Myocyte (in vitro differentiated cells): ENCODE measurements at places on chromosomes 13 and 19.
A peak's percentile ranks its signal among the peaks of the same experiment; 100 is the strongest.

DNA sequence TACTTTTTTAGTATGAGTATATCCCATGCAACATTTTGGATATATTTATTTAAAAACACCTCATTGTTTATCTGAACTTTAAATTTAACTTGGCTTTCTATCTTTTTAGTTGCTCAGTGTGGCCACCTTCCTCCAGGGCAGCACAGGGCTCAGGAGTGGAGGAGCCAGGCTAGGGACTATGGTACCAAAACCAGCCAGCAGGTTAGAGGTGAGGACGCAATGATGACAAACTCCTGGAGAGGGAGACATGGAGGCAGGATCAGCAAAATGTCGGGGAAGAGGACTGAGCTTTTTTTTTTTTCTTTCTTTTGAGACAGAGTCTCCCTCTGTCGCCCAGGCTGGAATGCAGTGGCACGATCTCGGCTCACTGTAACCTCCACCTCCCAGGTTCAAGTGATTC, 29.6 kb upstream of the CALM3 start:
- DNase-seq: peak; percentile 9

GRCh38 chr19:19900139-19900728, 512 bp upstream of the ZNF93 start:
- DNase-seq: peak; percentile 84

GRCh38 chr13:36445891-36446351, 13.6 kb downstream of the CCNA1 start:
- no peak for DNase-seq

- no peak for DNase-seq
These were observed 1.1 kb upstream of the EPN1 start for GRCh38 chr19:55673889-55674288.

DNA sequence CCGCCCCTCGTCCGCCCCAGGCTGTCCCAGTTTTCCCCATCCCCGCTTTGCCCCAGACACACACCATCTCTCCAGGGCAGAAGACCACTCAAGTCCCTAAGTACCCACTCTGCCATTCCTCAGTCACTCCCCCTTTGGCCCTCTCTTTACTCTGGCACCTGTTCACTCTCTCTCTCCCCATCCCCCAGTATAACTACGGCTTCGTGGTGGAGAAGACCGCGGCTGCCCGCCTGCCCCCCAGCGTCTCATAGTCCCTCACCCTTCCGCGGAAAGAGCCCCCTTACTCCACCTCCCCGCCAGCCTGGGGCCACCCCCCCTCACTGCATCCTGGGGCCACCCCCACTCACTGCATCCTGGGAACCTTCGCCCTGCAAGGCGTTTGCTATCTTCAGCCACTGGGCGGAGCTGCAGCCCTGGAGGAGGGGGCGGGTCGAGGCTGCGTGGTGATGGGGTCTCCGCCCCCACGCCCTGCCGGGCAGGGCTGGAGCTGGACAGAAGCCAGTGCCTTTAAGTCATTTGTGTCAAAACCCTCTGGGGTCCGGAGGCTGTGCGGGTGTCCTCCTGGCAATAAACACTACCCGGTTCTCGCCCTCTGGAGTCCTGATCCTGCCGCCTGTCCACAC, 5.0 kb downstream of the MVB12A start:
- peak; percentile 8 for DNase-seq

DNA sequence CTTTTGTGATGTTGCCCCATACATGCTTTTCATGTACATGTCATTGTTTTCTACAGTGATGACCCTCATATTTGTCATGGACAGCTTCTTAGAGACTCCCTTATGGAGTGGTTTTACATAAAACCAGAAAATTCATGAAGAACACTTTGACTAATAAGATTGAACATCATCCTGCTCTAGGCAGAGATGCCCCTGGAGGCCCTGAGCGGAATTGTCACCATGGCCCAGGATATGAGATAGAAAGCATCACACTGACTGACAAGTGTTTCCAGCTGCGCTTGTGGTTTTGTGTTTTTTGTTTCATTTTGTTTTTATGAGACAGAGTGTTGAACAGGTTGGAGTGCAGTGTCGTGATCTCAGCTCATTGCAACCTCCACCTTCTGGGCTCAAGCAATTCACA, 22.2 kb downstream of the ZNF701 start:
- DNase-seq: no peak

DNA sequence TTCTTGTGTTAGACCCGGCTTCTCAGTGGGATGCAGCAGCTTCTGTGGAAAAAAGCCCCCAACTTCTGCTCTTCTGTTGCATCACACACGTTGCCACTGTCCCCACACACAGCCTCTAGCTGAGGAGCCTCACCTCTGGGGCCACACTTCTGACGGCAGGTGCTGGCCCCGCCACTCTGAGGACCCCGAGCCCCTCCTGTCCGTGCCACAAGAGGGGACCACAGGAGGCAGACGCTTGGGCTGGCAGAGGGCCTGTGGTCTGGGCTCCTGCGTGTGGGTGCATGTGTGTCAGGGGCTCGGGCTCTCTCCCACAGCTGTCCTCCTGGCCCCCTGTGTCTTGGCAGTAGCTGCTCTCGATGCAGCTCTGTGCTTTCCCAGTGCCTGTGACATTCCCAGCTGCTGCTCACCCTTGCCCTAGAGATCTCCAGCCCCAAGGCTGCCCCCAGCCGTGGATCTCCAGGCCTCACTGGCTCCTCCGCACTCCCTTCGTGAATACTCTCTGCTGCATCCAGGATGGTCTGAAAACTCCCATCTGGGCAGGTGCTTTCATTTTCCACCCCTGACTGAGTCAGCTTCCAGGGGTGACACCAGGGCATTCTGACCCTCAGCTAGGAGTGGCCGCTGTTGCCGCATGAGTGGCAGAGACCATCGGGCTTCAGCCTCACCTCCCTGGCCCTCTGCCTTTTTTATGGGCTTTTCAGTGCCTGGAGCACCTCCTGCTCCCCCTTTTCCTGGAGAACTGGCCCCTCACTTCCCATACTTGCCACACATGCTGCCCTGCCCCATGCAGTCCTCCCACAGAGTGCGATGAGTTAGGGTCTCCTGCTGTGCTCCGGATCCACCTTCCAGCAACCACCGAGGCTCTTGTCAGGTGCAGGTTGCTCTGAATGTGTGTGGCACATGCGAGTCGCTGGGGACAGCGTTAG, 13.7 kb downstream of the MAU2 start:
- DNase-seq: peak; percentile 89

DNA sequence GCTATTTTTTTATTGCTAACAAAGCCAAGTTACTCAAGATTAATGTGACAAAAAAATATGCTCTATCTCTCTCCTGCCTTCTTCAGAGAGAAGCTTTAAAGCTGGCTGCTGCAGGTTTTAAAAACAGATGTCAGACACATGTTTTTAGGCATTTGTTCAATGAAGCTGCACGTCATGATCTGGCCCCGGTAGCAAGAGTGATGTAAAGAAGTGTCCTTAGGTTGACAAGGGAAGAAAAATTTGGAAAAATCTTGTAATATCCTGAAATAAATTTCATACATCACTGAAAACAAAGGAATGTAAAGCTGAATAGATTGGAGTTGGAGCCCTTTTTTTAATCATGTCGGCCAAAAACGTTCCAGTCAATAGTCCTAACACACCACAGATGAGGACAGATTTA, 531.4 kb upstream of the NBEA start:
- DNase-seq: no peak

DNA sequence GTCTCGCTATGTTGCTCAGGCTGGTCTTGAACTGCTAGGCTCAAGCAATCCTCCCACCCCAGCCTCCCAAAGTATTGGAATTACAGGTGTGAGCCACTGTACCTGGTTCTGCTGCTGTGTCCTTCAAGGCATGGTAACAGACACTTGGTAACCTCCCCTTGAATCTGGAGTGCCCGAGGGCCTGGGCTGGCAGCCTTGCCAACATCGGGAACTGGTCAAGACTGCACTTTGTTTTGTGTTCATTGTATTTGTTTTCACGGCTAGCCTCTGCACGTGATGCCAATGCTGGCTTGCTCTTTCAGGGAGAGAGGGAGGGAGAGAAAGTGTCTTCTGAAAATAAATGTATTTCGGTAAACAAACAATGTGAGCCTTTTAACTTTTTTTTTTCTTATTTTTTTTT, 12.0 kb downstream of the CERS4 start:
- no peak for DNase-seq

DNA sequence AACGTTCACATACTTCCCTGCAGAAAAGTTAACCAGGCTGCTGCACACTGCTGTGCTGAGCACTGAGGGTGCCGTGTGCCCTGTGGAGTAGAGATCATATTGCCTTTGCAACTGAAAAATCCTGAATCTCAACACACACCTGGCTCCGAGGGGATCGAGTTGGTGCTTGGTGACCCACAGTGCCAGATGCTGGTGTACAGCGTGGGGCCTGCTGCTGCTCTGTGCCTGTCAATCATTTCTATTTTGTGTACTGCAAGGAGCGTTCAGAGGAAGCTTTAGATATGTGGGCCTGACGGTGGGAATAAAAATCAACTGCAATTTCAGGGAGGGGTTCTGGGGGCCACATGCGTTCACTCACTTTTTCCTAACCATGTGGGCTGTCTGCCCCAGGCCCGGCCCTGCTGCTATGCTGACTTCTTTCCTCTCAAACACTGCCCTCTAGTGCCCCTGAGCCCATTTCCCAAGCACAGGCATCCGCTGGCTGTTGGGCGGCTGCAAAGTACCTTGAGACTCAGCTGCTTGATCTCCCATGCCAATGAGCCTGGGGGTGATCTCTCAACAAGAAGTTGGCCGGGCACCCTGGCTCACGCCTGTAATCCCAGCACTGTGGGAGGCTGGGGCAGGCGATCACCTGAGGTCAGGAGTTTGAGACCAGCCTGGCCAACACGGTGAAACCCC, 9.7 kb upstream of the LENG8 start:
- peak; percentile 38 for DNase-seq

DNA sequence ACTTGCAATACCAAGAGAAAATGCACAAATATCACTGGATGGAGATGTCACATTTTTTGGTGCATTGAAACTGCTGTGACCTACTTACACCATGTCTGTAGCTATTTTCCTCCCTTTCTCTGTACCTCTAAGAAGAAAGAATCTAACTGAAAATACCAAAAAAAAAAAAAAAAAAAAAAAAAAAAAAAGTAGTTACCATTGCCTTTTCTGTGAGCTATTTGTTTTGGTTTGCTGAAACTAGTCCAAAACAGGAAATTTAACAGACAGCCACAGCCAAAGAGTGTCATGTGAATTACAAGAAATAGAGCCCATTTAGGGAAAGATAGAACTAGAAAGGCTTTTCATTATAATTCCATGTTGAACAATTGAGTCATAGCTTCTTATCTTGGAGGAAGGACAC, 37.3 kb downstream of the TNFSF13B start:
- DNase-seq: no peak

DNA sequence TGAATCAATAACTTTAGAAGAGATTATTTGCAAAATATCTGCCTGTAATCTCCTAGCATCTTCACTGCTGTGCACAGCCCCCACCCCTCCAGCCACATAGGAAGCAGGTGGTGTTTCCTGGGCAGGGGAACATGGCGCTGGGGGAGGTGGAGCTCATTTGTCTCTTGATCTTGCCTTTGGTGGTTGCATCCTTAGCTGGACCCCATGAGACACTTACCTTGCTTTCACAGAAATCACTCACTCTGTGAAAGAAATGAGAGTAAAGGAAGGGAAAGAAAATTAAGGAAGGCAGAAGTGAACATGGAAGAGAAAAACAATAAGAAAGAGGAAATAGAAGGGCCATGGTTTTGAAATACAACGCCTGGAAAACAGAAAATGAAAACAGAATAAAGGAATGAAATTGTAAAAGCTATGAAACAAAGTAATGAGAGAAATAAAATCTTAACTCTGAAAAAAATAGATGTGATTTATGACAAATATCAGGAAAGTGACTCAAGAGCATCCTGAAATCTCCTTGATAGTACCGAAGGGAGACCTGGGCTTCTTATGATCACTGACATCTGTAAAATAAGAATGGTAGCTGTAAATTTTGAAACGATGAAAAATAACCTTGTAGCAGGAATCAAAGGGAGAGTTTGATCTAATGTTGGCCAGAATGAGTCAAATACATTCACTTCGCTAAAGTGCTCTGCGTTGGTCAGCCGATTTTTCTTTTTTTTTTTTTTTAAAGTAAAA, 17.2 kb upstream of the RNASEH2B start:
- DNase-seq: no peak

- DNase-seq: no peak
These were observed at the start of gene CDX2 for GRCh38 chr13:27969082-27969865. Gene CDX2, minus strand, starts transcription at chr13:27969315. Its CDS starts 309 bp downstream, at chr13:27969006.

DNA sequence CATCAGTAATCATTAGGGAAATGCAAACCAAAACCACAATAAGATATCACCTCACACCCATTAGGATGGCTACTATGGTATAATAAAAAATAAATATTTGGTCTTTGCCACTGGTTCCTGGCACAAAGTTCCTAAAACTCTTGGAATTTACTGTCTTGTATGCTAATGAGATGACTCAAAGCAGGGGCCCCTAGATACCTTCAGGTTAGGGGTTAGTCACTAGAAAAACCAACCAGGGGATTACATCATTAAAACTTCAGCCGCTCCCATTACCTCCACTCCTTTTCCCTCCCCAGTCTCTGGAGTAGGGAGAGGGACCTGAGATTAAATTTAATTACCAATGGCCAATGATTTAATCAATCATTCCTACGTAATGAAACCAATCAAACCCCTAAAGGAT, 49.6 kb downstream of the THSD1 start:
- DNase-seq: no peak

- no peak for DNase-seq
These were observed 1.1 kb downstream of the DACH1 start for GRCh38 chr13:71865874-71866334.

DNA sequence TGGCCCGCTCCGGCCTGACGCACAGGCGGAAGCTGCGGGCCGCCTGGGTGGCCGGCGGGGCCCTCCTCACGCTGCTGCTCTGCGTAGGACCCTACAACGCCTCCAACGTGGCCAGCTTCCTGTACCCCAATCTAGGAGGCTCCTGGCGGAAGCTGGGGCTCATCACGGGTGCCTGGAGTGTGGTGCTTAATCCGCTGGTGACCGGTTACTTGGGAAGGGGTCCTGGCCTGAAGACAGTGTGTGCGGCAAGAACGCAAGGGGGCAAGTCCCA, 4.4 kb downstream of the FFAR1 start:
- no peak for DNase-seq
